ENCODE measurements at places on chromosomes 13 and 19.
A peak's percentile ranks its signal among the peaks of the same experiment; 100 is the strongest.

DNA sequence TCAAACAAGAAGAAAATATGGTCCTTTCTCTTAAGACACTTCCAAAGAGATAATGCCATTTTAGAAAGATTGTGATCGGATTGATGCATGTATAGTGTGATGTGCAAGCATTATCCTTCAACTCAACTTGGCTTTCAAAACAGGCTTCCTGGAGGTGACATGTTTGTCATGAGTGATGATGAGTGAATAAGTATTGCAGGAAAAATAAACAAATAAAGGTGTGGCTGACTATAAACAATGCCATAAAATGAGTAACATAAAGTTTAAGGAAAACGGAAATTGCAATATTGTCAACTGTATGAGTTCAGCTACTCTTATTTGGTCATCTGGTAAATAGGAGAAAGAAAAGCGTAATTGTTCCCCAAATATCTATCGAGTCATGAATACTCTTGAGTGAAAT is 1283.7 kb downstream of the PCDH9 start:
- DNase-seq: no peak

DNA sequence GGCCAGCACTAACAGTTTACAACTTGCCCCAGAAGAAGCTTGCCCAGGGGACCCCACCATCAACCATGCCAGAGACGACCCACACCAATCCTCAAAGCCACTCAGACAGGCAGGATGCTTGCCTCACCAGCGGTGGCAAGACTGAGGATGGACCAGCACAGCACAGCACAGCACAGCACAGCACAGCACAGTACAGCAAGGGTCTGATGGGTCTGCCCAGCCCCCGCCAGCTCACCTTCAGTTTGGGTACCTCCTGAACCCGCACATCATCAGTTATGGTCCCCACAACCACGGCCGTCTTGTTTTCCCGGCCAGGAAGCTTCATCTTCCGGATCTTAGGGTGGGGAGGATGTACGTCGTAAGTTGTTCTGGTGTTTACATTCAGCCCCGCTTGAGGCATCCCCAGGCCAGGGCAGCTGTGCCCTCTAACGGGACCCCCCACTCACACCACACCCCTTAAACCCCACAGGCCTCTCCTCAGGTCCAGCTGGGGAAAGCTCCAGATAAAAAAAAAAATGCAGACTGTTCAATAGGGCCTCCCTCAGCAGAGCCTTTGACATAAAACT is 1.7 kb upstream of the FAM83E start:
- DNase-seq: no peak

GRCh38 chr19:33399745-33400681 is 26.5 kb downstream of the CEBPG start:
- no peak for DNase-seq

- DNase-seq: peak; percentile 67
Measured at GRCh38 chr19:35731353-35731752, 10.9 kb downstream of the IGFLR1 start.

- DNase-seq: peak; percentile 83
Measured at GRCh38 chr19:4284176-4284958, 5.3 kb downstream of the SHD start.

- DNase-seq: no peak
Measured at GRCh38 chr13:80458543-80458942, 117.6 kb upstream of the SPRY2 start.

GRCh38 chr19:55208880-55209692 is at the start of gene PTPRH:
TSS of gene PTPRH (minus strand) at chr19:55209501. CDS start at chr19:55209433, 68 bp downstream.
- peak; percentile 57 for DNase-seq

DNA sequence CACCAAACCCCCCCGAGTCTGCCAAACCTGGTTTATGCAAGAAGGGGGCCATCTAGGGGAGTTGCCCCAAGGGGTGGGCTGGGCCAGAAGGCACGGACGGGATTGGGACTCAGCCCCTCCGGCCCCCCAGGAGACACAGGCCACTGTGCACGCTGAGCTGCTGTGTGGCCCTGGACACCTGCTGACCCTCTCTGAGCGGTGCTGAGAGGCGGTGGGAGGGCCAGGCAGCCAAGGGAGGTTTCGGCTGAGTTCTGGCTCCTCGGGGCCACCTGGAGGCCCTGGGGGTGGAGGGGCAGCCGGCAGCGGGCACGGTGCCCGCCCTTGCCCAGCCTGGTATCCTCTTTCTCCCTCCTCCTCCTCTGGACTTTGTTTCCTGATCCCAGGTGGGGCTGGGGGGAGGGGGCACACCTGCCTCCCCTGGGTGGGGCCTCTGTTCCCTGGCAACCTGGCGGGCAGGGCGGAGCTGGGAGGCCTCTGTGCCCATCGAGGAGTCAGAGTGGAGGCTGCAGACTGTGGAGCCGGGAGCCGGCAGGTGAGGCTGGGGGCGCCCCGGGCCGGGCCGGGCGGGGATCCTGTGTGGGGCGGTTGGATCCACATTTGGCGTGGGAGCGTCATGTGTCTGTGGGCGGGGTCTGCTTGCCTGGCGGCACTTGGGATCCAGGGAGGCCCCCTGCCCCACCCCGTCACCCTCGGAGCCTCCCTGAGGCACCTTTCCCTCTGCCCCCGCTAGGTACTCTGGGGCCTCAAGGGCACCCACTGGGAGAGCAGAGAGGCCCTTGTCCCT is at the start of gene MISP:
Gene MISP, plus strand, starts transcription at position 473 of the 784 bp plus-strand sequence. CDS start 5,835 bp downstream, outside the sequence.
- peak; percentile 86 for DNase-seq

DNA sequence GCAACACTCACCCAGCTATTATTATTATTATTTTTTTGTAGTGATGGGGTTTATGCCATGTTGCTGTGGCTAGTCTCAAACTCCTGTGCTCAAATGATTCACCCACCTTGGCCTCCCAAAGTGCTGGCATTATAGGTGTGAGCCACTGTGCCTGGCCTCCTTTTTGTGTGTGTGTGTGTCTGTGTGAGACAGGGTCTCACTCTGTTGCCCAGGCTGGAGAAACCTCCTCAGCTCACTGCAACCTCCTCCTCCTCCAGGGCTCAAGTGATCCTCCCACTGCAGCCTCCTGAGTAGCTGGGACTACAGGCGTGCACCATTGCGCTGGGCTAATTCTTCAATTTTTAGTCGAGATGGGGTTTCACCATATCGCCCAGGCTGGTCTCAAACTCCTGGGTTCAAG is 3.6 kb upstream of the MYDGF start:
- no peak for DNase-seq

- DNase-seq: no peak
Measured at GRCh38 chr19:4763021-4763420, 28.5 kb upstream of the FEM1A start.

GRCh38 chr13:95300625-95301182 is 547 bp downstream of the ABCC4 start:
- DNase-seq: peak; percentile 47

DNA sequence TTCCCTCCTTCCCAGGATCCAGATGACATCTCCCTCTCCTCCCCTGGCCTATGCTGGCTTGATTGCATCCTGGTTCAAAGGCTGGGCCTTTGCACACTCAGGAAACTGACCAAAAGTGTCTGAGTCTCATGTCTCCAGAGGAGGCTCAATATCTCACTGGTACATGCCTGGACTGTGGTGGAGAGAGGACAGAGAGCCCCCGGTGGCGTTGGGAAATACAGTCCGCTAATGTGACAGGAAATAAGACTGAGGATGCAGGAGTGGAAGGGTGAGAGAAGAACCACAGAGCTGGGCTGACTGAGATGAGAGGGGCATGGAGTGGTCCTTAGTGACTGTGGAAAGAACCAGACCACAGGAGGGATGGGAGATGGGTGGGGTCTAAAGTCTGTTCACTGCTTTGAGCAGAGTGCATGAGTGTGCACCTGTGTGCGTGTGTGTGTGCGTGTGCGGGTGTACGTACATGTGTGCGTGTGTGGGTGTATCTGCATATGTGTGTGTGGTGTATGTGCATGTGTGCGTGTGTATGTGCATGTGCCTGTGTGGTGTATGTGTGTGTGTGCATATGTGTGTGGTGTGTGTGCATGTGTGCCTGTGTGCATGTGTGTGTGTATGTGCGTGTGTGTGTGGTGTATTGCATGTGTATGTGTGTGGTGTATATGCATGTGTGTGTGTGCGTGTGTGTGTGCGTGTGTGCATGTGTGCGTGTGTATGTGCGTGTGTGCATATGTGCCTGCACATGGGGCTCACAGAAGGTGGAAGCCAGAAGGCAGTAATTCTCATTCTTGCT is 1.9 kb downstream of the SIGLEC5 start:
- no peak for DNase-seq

DNA sequence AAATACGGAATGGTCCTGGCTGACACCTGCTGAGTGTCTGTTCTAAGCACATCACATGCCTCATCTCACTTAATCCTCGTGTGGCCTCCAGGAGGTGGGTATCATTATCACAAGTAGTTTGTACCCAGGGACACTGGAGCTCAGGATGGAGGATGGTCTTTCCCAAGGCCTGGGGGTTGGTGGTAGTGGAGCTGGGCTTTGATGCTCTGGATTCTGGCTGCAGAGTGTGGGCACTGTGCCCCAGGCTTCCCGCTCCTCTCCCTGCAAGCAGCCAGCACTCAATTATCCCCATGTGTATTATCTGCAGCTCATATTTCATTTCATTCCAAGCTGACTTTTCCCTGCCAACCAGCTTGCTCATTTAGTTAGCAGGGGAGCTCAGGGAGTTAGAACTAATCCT is 52.1 kb downstream of the SIAH3 start:
- no peak for DNase-seq

GRCh38 chr13:99258946-99259345 is 767 bp upstream of the GPR18 start:
- no peak for DNase-seq

GRCh38 chr13:109281017-109281902 is 505.1 kb downstream of the IRS2 start:
- no peak for DNase-seq

GRCh38 chr19:1815605-1816529 is 3.8 kb upstream of the ATP8B3 start:
- DNase-seq: no peak

GRCh38 chr13:80235967-80236302 is 105.0 kb downstream of the SPRY2 start:
- DNase-seq: no peak

- no peak for DNase-seq
Measured at GRCh38 chr13:77781808-77782207, 84.3 kb downstream of the SLAIN1 start.

GRCh38 chr13:51230477-51231105 is 8.4 kb downstream of the FAM124A start:
- DNase-seq: no peak

DNA sequence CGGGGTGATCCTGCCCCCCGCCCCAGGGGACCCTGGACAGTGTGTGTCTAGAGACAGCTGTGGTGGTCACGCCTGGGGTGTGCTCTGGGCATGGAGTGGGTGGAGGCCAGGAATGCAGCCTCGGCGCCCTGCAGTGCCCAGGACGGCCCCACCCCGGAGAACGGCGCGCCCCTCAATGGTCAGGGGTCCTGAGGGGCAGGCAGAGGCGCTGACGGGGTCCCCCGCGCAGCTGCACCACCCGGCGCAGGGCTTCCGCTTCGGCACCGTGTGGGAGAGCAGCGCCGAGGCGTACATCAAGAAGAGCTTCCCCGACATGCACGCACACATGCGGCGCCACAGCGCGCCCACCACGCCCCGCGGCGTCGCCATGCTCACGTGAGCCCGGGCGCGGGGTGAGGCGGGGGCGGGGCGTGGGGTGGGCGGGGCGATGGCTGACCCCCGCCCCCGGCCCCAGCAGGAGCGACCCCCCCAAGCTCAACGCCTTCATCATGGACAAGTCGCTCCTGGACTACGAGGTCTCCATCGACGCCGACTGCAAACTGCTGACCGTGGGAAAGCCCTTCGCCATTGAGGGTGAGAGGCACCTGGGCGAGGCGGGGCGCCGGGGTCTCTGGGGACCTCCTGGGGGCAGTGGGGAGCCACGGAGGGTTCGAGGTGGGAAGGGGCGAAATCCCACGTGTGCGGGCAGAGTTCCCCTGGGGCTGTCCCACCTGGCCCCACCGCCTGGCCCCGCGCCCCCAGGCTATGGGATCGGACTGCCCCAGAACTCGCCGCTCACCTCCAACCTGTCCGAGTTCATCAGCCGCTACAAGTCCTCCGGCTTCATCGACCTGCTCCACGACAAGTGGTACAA is 7.4 kb downstream of the GRIN3B start:
- no peak for DNase-seq

- no peak for DNase-seq
Measured at GRCh38 chr13:90201676-90202460, 1145.6 kb upstream of the MIR17HG start.

DNA sequence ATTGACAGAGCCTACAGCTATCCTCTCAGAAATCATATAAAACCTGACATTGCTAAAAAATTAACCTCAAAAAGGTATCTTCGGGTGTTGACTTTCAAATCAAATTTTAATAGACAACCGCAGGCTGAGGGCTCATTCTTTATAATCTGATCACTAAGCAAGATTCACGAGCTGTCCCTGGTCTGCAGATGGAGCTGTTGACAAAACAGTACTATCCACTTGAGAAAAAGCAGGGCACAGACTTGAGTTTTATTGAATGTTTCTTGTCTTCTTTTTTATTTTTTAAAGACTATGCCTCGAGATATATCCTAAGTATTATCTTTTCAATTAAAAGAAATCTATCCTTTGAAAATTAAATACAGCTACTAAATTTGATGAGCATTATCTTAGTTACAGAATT is 540.5 kb downstream of the PCDH9 start:
- no peak for DNase-seq

DNA sequence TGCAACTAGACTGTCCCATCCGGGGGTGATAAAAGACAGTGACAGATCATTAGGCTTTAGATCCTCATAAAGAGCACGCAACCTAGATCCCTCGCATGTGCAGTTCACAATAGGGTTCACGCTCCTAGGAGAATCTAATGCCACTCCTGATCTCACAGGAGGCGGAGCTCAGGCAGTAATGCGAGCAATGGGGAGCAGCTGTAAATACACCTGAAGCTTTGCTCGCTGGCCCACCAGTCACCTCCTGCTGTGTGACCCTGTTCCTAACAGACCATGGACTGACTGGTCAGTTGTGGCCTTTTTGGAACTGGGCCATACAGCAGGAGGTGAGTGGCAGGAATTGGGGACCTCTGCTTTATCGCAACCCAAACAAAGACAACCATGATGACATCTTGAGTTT is 173.2 kb downstream of the DLEU7 start:
- no peak for DNase-seq

DNA sequence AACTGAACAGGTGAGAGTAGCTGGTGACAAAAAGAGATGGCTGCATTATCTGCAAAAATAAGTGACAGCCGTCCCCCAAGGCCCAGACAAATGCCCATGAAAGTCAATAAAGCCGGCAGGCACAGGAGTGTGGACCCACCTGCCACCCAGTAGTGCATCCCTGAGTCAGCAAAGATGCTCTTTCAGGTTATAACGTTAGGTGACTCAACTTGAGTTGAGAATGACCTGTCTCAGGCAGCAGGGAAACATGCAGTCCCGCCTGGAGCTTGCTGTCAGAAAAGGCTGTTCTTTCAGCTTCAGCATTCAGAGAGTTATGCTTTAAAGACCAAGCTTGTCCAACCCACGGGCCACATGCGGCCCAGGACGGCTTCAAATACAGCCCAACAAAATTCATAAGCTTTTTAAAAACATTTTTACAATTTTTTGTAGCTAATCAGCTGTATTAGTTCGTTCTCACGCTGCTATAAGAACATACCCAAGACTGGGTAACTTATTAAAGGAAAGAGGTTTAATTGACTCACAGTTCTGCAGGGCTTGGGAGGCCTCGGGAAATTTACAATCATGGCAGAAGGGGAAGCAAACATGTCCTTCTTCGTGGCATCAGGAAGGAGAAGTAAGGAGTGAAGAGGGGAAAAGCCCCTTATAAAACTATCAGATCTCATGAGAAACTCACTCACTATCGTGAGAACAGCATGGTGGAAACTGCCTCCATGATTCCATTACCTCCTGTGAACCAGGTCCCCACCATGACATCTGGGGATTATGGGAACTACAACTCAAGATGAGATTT is 110.4 kb downstream of the RAB20 start:
- DNase-seq: no peak

GRCh38 chr13:27728271-27728670 is 64.0 kb upstream of the GSX1 start:
- DNase-seq: peak; percentile 5
